ENCODE measurements at places on chromosomes 11 and 22.
A peak's percentile ranks its signal among the peaks of the same experiment; 100 is the strongest.

- peaks cover 16% of the 10 kb centered on the region for H3K4me1 ChIP-seq
- DNase-seq = no peak
- no peaks in the 10 kb centered on the region for H3K36me3 ChIP-seq
- H3K27ac ChIP-seq = no peak overlapping the region
- no peak overlapping the region for H3K4me3 ChIP-seq
Measured at GRCh38 chr11:44774108-44774507, 47.3 kb downstream of the TSPAN18 start.

- DNase-seq = no peak
- no peaks in the 10 kb centered on the region for H3K4me1 ChIP-seq
- H3K4me3 ChIP-seq = peak overlapping the region; percentile 36
- no peaks in the 10 kb centered on the region for H3K36me3 ChIP-seq
- no peak overlapping the region for H3K27ac ChIP-seq
- no peaks in the 10 kb centered on the region for H3K27me3 ChIP-seq
Measured at GRCh38 chr11:58905721-58906547, 33.4 kb upstream of the GLYATL1 start.

- H3K27me3 ChIP-seq = no peaks in the 10 kb centered on the region
Measured at GRCh38 chr22:29773233-29773632, 6.1 kb downstream of the UQCR10 start.

GRCh38 chr11:126707498-126707897 lies 293.1 kb downstream of the KIRREL3 start:
- DNase-seq = no peak
- no peaks in the 10 kb centered on the region for H3K4me1 ChIP-seq
- H3K36me3 ChIP-seq = no peaks in the 10 kb centered on the region

DNA sequence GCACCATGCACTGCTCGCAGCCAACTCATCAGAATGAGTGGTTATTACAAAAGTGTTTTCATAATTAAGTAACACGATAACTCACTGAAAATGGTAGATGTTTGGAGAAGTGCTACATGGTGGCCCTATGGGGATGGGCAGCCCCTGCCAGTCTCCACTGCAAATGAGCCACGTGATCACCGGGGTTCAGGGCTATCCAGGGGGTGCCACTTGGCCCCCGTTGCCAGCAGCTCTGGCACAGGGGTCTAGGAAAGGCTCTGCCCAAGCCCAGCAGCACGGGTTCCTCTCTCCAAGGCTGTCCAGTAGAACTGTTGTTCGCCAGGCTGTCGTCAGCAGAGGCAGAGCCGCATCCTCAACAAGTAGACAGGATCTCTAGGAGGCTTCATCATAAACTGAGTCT lies 382.1 kb upstream of the B3GAT1 start:
- DNase-seq = no peak
- H3K27me3 ChIP-seq = no peaks in the 10 kb centered on the region
- no peaks in the 10 kb centered on the region for H3K4me1 ChIP-seq
- no peaks in the 10 kb centered on the region for H3K36me3 ChIP-seq
- no peak overlapping the region for H3K27ac ChIP-seq

DNA sequence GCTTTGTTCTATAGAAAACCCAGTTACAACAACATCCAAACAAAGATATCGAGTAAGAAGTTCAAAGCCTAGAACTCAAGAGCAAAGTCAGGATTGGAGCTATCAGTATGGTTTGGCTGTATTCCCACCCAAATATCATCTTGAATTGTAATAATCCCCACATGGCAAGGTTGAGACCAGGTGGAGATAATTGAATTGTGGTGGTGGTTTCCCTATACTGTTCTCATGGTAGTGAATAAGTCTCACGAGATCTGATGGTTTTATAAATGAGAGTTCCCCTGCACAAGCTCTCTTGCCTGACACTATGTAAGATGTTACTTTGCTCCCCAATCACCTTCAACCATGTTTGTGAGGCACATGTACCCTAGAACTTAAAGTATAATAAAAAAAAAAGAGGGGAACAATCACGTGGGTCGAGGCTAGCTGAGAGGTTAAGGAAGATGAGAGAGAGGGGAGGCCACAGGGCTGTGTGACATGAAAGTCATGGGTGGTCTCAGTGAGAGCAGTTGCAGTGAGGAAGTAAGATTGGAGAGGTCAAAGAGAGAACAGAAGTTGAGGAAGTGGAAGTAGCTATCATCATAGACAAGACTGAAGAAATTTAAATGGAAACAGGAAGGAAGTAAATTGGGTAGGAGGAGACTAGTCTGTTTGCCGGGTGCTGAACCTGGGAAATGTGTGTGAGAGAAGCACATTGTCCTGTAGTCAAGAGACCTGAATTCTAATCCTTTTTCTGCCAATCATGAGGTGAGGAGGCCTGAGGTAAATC lies 80.1 kb upstream of the CD44 start:
- no peaks in the 10 kb centered on the region for H3K27me3 ChIP-seq
- H3K4me1 ChIP-seq = no peaks in the 10 kb centered on the region
- no peaks in the 10 kb centered on the region for H3K36me3 ChIP-seq
- H3K4me3 ChIP-seq = no peak overlapping the region
- H3K27ac ChIP-seq = no peak overlapping the region

DNA sequence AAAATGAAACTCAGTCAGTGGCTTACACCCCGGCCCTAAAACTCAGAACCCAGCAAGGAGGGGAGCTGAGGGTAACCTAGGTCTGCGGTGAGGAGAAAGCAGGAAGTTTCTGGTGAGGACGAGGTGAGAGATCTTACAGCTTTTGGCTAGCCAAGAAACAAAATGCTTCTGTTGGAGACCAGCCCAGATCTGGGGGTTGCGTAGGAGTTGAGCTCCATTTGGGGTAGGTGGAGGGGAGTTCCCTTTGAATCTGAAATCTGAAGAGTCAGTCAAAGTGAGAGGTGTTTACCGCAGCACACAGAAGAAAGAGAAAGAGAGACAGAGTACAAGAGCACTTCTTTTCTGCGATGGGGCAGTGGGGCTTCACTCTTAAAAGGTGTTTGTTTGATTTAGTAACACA lies 29.6 kb downstream of the EHF start:
- H3K4me3 ChIP-seq = no peak overlapping the region
- H3K27me3 ChIP-seq = no peaks in the 10 kb centered on the region
- no peak for DNase-seq
- no peak overlapping the region for H3K27ac ChIP-seq
- H3K36me3 ChIP-seq = no peaks in the 10 kb centered on the region
- no peaks in the 10 kb centered on the region for H3K4me1 ChIP-seq

GRCh38 chr22:50721257-50721844 lies 16.7 kb upstream of the ACR start:
- H3K27ac ChIP-seq = no peak overlapping the region
- no peaks in the 10 kb centered on the region for H3K4me1 ChIP-seq
- H3K36me3 ChIP-seq = no peaks in the 10 kb centered on the region
- no peak for DNase-seq
- no peak overlapping the region for H3K4me3 ChIP-seq
- H3K27me3 ChIP-seq = no peaks in the 10 kb centered on the region

DNA sequence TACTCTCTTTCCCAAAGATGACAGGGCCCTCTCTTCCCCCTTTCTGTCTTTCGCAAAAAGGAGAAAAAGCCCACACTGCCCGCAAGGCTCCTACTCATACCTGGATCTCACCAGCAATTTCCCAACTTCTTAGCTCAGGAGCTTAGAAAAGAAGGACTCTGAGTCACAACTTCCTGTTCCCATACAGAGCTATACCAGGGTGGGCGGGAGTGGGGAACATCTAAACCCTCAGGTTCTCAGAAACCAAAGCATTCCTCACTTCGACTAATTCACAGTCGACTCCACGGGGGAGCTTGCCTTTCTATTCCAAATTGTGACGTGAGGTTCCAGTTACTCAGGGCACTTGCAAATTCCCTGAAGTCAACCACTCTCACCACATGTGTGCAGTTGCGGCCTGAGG lies 61.9 kb downstream of the MTNR1B start:
- no peak for DNase-seq
- H3K36me3 ChIP-seq = no peaks in the 10 kb centered on the region
- H3K4me3 ChIP-seq = no peak overlapping the region
- no peaks in the 10 kb centered on the region for H3K4me1 ChIP-seq
- no peaks in the 10 kb centered on the region for H3K27me3 ChIP-seq

DNA sequence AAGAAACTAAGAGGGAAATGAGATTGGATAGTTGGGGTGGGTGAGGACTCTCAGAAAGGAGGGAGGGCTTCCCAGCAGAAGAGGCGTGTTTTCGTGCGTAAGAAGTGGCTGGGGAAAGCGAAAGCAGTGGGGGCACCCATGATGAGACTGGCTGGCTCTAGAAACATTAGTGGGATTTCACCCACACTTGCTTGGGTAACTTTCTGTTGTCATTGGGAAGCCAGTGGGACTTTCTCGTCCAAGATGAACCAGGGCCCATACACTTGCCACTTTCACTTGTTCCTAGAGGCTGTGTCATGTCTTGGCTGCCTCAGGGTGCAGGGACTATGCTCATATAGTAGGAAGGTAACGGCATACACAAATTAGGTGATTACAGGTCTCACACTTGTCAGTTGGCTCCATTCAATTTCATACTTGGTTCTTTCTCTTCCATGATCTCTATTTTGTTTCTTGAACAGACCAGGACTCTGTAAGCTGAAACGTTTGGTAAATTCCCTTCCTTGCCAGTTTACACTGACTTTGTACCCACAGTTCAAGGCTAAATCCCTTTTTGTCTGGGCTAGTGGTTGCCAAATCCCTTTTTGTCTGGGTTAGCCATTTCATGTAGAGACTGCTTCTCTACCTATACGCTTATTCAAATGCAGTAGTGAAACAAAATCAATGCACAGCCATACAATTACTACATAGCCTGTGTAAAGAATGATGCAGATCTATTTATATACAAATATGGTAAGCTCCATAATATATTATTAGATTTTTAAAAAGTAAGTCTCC lies 42.0 kb upstream of the CXCR5 start:
- no peak for DNase-seq
- H3K36me3 ChIP-seq = no peaks in the 10 kb centered on the region
- H3K27ac ChIP-seq = no peak overlapping the region
- H3K4me1 ChIP-seq = peaks cover 3% of the 10 kb centered on the region
- H3K27me3 ChIP-seq = no peaks in the 10 kb centered on the region

- no peak overlapping the region for H3K4me3 ChIP-seq
- no peak for DNase-seq
- H3K27me3 ChIP-seq = no peaks in the 10 kb centered on the region
- no peaks in the 10 kb centered on the region for H3K4me1 ChIP-seq
Measured at GRCh38 chr22:30894371-30894740, 74.2 kb downstream of the MORC2 start.

DNA sequence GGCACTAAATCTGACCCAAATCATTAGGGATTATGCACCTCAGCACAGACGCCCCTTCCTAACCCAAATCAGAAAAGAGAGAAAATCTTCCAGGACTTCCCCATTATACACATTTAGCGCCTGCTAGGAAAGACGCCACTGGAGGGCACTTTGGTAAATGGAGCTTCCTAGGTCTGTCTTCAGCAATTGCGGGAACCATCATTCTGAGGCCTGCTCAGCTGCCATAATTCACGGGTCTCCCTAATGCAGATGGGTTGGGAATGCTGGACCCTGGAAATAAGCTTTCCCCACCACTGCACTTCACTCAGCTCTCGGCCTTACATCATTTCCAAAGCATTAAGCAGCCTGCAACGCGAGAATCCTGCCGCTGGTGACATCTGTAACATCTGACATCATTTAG lies 86.2 kb upstream of the OPCML start:
- no peak for DNase-seq
- no peaks in the 10 kb centered on the region for H3K27me3 ChIP-seq
- no peaks in the 10 kb centered on the region for H3K36me3 ChIP-seq
- H3K27ac ChIP-seq = no peak overlapping the region
- H3K4me1 ChIP-seq = no peaks in the 10 kb centered on the region

GRCh38 chr11:63783925-63784592 lies 15.5 kb upstream of the ZFTA start:
- H3K4me1 ChIP-seq = no peaks in the 10 kb centered on the region
- no peaks in the 10 kb centered on the region for H3K27me3 ChIP-seq
- no peaks in the 10 kb centered on the region for H3K36me3 ChIP-seq
- no peak for DNase-seq
- H3K4me3 ChIP-seq = no peak overlapping the region
- H3K27ac ChIP-seq = no peak overlapping the region

DNA sequence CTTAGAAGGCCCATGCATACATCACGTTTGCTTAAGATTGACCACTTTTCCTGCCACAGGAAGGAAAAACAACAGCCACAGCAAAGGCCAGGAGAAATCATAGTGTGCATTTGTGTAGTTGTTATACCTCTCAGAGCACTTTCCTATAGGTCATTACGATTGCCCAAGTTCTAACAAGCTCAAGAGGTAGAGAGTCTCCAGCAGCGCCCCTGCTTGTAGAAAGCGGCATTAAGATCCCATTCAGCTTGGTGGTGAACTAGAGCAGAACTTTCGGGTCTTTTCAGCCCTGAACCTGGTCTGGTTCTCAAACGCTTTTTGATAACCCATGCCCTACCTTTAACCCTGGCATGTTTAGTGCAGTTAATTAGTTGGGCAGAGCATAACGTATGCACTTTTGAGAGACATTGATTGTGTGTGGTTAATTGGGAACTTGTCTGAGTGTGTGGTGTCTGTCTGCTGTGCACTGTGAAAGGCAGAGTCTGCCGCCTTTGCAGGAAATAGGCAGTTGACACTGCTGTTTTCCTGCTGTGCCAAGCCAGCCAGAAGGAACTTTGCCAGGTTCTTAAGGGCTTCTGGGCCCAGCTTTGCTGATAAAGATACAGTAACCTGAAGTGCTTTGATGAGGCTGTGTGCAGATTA lies 109.9 kb upstream of the CLMP start:
- no peak overlapping the region for H3K4me3 ChIP-seq
- no peaks in the 10 kb centered on the region for H3K27me3 ChIP-seq
- no peak overlapping the region for H3K27ac ChIP-seq
- peaks cover 7% of the 10 kb centered on the region for H3K4me1 ChIP-seq

DNA sequence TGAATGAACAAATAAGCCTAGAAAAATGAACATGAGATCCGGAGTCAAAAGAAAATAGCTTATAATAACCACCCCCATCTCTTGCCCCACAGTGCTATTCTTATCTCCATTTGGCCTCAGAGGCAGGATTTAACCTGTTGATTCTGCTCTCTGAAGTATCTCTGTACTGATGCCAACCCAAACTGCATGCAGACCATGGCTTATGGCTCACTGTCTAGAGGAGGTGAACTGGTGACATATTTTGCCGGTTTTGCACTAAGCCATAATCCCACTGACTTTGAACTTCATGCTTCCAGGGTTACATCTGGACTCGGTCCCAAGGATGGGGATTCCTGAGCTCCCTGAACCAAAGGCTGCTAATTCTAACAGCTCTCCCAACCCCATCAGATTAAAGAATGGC lies 397.1 kb downstream of the TENM4 start:
- H3K27me3 ChIP-seq = no peaks in the 10 kb centered on the region
- H3K27ac ChIP-seq = no peak overlapping the region
- peaks cover 4% of the 10 kb centered on the region for H3K4me1 ChIP-seq
- no peak for DNase-seq

GRCh38 chr11:63592975-63593395 lies 21.2 kb downstream of the PLAAT3 start:
- H3K27ac ChIP-seq = no peak overlapping the region
- H3K4me3 ChIP-seq = no peak overlapping the region
- H3K36me3 ChIP-seq = peaks cover 28% of the 10 kb centered on the region
- DNase-seq = no peak
- no peaks in the 10 kb centered on the region for H3K27me3 ChIP-seq

- no peak for DNase-seq
- H3K27ac ChIP-seq = no peak overlapping the region
- no peak overlapping the region for H3K4me3 ChIP-seq
- no peaks in the 10 kb centered on the region for H3K4me1 ChIP-seq
- H3K36me3 ChIP-seq = no peaks in the 10 kb centered on the region
Measured at GRCh38 chr11:70732023-70732880, 333.9 kb downstream of the CTTN start.

All from thoracic aorta (tissue), 2 donors.